ENCODE measurements at places on chromosomes 3 and 15.

GRCh38 chr3:4739289-4740236 is 239.7 kb upstream of the BHLHE40 start:
- DNase-seq = peak; percentile 69

GRCh38 chr15:49747340-49747739 is 126.5 kb downstream of the DTWD1 start:
- DNase-seq = no peak

GRCh38 chr3:49053543-49053942 is 24.3 kb upstream of the IMPDH2 start:
- DNase-seq = no peak

- no peak for DNase-seq
Measured at GRCh38 chr3:126557761-126558160, 971 bp downstream of the C3orf22 start.

DNA sequence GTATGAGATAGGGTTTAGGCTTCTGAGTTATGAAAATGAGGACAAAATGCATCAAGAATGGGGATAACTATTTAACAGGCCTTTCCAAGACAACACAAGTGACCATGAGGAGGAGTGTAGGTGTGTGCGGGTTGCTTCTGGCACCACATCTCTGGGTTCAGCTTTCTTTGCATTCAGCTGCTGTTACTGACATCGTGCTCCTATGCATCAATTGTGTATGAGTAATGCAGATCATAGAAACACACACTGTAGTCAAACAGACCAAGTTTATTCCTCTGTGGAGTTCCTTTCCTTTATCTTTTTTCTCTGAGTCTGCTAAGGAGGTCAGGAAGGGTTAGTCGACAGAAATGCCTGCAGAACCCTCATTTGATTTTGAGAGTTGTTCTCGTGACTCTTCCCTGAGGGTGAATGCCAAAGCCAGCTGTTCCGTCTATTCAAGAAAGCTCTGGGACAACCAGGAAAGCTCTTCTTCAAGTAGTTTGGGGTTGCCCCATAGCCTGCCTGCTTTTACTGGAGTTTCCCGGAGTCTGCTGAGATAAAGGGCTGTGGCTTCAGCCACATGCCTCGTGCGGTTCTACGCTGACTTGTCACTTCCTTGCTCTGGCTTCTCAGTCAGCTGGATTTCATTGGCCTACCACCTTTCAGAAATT is 136.7 kb upstream of the TLE3 start:
- peak; percentile 11 for DNase-seq

- DNase-seq = no peak
Measured at GRCh38 chr15:98935736-98936135, 71.9 kb downstream of the PGPEP1L start.

GRCh38 chr3:139111392-139112229 is 66.9 kb upstream of the PRR23C start:
- DNase-seq = peak; percentile 56

- no peak for DNase-seq
Measured at GRCh38 chr15:43329217-43329959, 985 bp downstream of the LCMT2 start.

- peak; percentile 13 for DNase-seq
Measured at GRCh38 chr3:118900737-118901525, 133.7 kb downstream of the IGSF11 start.

GRCh38 chr3:28791713-28792255 is 443.2 kb upstream of the AZI2 start:
- no peak for DNase-seq

GRCh38 chr3:123387532-123387931 is 61.4 kb downstream of the ADCY5 start:
- no peak for DNase-seq

GRCh38 chr15:97237160-97237559 is 723.3 kb upstream of the ARRDC4 start:
- no peak for DNase-seq
